ENCODE measurements at places on chromosomes 11 and 22. TPM values are rescaled to one million over a fixed set of nuclear protein-coding genes. Genes with fewer than 3 reads are reported as not detected.

DNA sequence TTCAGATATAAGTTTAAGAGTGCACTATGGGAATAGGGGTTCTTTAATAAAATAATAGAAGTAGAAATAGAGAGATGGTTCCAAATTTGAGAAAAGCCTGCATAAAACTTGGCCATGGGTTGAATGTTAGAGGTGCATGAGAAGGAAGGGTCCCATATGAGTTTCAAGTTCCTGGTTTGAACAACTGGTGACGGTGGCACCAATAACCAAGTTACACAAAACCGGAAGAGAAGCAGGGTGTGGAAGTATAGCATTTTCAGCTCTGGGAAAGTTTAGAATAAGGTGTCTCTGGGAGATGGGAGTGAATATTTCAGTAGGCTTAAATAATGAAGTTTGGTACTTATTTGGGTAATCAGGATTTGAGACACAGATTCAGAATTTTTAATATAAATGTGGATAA lies 2.4 kb downstream of the CASP1 start:
- peaks cover 40% of the 10 kb centered on the region for H3K4me1 ChIP-seq
- peaks cover 2% of the 10 kb centered on the region for H3K27me3 ChIP-seq
- H3K4me3 ChIP-seq = no peak overlapping the region
- peaks cover 8% of the 10 kb centered on the region for H3K36me3 ChIP-seq

Gene SAA4
- not detected for total RNA-seq

DNA sequence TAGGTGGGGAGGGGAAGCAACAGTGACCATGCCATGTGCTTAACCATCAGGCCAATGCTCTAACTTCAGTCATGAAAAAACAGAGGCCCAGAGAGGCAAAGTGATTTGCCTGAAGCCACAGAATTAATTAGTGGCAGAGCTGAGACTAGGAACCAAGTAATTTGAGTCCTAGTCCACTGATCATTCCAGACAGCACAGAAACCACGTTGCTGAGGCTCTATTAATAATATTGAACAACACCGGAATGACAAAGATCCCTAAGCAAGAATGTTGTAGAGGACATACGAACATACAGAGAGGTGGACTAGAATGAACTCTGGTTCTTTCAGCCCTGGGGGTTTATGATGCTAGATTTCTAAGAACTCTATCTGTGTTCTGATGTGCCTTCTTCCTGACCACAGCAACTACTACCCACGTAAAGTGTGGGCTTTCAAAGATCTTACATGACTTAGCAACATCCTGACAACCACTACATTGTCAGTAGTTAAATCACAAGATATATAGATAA lies 92.3 kb downstream of the GAB2 start:
- peaks cover 5% of the 10 kb centered on the region for H3K27me3 ChIP-seq
- H3K27ac ChIP-seq = no peak overlapping the region
- no peaks in the 10 kb centered on the region for H3K36me3 ChIP-seq

GRCh38 chr22:50687829-50688228 lies 15.2 kb downstream of the SHANK3 start:
- H3K4me1 ChIP-seq = no peaks in the 10 kb centered on the region
- no peaks in the 10 kb centered on the region for H3K36me3 ChIP-seq
- no peak overlapping the region for H3K27ac ChIP-seq
- no peak overlapping the region for H3K4me3 ChIP-seq

DNA sequence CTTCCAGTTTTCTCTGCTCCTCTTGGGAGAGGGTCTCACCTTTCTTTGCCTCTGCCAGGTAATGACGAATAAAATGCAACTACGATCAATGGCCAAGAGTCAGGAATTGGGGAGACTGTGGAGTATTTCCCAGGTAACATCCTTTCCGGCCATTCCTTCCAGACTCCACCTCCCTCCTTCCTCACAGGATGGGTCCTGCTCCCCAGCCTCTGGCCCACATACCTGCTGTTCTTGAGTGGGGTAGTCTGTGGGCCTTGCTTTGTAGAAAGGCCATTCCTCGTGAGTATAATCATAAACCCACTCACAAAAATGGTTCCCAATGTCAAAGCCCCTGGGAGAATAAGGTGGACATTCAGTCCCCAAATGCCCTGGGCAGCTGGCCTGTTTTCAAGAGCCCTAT lies 1.5 kb upstream of the CPT1B start:
- peaks cover 11% of the 10 kb centered on the region for H3K27me3 ChIP-seq
- peaks cover 14% of the 10 kb centered on the region for H3K4me1 ChIP-seq
- DNase-seq = no peak
- no peak overlapping the region for H3K4me3 ChIP-seq

Gene CNTN5
- not detected for total RNA-seq

GRCh38 chr22:19118329-19118880 lies 3.8 kb downstream of the DGCR2 start:
- no peaks in the 10 kb centered on the region for H3K27me3 ChIP-seq
- no peak overlapping the region for H3K27ac ChIP-seq
- no peak overlapping the region for H3K4me3 ChIP-seq
- H3K36me3 ChIP-seq = no peaks in the 10 kb centered on the region
- peaks cover 41% of the 10 kb centered on the region for H3K4me1 ChIP-seq

DNA sequence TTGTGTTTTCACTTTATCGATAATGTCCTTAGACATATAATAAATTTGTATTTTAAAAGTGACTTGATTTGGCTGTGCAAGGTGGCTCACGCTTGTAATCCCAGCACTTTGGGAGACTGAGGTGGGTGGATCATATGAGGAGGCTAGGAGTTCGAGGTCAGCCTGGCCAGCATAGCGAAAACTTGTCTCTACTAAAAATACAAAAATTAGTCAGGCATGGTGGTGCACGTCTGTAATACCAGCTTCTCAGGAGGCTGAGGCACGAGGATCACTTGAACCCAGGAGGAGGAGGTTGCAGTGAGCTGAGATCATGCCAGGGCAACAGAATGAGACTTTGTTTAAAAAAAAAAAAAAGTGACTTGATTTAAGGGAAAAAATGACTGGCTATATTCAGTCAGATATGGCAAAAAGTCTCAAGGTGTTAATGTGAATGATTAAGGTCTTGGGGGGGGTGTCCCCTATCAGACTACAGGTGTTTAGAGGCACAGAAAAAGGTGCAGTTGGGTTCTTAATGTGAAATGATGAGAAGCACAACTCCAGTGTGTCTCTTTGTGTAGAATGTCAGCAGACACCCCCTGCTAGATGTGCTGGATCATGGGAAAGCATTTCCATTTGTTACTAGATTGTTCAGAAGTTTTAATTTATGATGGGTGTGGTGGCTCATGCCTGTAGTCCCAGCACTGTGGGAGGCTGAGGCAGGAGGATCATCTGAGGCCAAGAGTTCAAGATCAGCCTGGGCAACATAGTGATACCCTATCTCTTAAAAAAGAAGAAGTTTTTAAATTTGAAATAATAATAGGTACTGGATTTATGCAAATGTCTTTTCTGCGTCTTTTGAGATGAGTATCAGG lies 17.0 kb downstream of the NEAT1 start:
- H3K4me1 ChIP-seq = peaks cover 87% of the 10 kb centered on the region
- H3K36me3 ChIP-seq = peaks cover 80% of the 10 kb centered on the region
- H3K27me3 ChIP-seq = peaks cover 98% of the 10 kb centered on the region
- H3K27ac ChIP-seq = peak overlapping the region; percentile 84

Gene TPST2
- total RNA-seq = 73.8 TPM

DNA sequence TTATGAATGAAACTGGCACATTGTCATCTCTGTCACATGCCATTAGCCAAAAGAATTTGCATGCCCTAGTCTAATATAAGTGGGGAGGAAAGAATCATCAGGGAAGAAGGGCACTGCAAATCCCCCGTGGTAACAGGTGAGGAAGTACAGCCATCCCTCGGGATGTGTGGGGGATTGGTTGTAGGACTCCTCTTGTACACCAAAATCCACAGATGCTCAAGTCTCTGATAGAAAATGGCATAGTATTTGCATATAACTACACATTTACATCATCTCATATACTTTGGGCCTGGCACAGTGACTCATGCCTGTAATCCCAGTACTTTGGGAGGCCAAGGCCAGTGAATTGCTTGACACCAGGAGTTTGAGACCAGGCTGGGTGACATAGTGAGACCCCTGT lies 109.7 kb downstream of the HIPK3 start:
- H3K27ac ChIP-seq = no peak overlapping the region
- no peaks in the 10 kb centered on the region for H3K27me3 ChIP-seq
- H3K4me1 ChIP-seq = peaks cover 63% of the 10 kb centered on the region

DNA sequence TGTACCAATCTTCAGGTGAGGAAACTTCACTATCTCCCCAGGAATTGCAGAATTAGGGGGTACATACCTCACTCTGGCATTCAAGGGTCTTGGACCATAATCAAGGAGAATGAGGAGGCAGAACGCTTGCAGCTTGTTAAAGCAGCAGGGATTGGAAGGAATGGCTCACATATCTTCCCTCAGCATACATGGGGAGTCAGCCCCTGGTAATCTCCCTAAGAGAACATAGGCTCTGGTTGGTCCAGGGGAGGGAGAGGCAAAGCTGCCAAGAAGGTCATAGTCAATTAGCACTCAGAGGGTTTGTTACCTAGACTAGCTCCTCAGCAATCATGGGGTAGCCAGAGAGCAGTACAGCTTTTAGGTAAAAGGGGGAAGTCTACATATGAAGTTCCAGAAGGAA lies 256.8 kb downstream of the INSC start:
- H3K36me3 ChIP-seq = no peaks in the 10 kb centered on the region
- no peak overlapping the region for H3K27ac ChIP-seq
- H3K4me1 ChIP-seq = no peaks in the 10 kb centered on the region
- H3K27me3 ChIP-seq = no peaks in the 10 kb centered on the region
- DNase-seq = no peak
- H3K4me3 ChIP-seq = no peak overlapping the region

DNA sequence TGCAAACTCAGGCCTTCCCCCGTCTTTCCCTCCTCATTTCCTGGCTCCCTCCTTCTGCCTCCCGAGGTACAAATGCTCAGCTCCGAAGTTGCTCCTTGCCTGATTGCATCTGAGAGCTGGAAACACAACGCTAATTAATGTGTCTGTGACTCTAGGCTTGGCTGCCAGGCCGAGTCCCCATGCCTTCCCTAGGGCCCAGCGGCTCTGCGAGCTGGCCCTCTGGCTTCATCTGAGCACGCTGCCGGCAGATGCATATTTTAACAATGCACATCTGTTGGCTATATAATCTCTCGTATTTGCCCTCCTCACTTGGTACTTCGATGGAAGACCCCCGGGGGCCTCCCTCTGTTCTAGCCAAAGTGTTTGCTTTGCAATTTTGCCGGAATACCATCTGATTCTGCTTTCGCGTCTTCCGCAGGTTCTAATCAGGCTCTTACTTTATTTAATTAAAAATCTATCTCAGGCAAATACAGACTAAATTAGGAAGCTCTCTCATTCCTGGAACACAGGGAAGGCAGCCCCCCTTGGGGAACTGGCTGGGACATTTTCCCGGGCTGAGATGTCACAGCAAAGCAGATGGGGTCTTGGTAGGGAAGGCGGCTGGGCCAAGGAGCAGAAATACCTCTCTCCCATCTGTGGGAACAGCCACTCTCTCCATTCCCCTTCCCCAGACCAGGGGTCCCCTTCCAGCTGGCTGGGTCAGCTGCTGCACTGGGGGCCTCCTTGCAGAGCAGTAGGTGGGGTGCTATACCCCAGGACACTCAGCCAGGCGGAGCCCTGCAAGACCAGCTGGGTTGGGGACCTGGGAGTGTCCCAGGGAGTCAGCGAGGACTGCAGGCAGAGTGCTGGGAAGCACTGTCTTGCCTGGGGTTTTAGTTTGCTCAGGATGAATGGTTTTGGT lies 162.8 kb downstream of the ST3GAL4 start:
- no peak overlapping the region for H3K4me3 ChIP-seq
- DNase-seq = no peak
- peaks cover 24% of the 10 kb centered on the region for H3K36me3 ChIP-seq
- no peak overlapping the region for H3K27ac ChIP-seq

DNA sequence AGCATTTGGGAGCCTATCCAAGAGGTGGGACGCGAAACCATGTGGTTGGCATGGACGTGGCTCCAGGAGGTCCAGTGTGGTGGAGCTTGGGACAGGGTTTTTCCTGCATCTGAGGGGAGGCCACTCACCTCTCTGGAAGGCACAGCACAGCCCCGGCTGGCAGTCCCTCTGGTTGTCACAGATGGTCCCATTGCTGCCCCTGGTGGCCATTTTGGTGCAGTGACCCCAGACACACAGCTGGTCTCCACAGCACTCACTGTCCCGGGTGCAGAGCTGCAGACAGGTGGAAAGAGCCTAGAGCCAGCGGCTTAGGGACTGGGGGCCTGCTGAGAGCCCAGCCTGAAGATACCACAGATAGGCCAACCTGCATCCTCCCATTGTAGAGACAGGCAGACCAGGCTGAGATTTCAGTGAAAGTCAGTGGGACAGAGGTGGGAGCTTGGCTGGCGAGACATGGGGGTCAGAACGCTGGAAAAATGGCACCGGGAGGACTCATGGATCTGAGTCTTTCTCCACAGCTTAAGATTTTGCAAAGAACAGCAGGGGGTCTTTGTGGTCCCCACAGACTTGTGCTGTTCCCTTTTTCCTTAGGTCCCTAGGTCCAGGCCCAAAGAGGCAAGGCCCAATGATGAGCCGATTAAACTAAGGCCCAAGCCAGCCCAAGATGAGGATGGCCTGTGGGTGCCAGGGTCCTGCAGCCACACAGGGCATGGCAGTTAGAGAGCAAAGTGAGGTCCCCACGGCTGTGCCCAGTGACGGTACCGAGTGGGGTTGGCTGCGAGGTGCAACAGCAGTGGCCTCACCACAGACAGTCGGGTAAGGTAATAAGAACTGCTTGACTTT lies 41.4 kb downstream of the DKK3 start:
- H3K27me3 ChIP-seq = peaks cover 18% of the 10 kb centered on the region
- no peak overlapping the region for H3K4me3 ChIP-seq
- H3K27ac ChIP-seq = peak overlapping the region; percentile 56
- peak; percentile 52 for DNase-seq

GRCh38 chr11:1402355-1403077 lies 12.8 kb downstream of the BRSK2 start:
- no peak overlapping the region for H3K27ac ChIP-seq
- H3K36me3 ChIP-seq = no peaks in the 10 kb centered on the region
- no peak for DNase-seq
- no peaks in the 10 kb centered on the region for H3K4me1 ChIP-seq
- no peak overlapping the region for H3K4me3 ChIP-seq

- H3K27ac ChIP-seq = no peak overlapping the region
- no peak for DNase-seq
- H3K36me3 ChIP-seq = peaks cover 26% of the 10 kb centered on the region
Observed at GRCh38 chr11:113827477-113827876, 47.9 kb downstream of the CLDN25 start.

DNA sequence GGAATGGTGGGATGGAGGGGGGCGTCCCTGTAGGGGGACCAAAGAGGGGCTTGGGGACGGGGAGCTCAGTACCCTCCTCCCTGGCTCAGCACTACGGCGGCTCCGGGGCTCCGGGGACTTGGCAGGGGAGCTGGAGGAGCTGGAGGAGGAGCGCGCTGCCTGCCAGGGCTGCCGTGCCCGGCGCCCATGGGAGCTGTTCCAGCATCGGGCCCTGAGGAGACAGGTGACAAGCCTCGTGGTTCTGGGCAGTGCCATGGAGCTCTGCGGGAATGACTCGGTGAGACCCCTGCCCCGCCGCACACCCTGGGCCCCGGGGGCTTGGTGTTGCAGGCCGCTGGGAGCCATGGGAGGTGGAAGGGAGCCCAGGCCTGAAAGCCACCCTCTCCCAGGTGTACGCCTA lies 11.8 kb upstream of the MIF start:
- H3K4me3 ChIP-seq = no peak overlapping the region
- no peak for DNase-seq
- no peak overlapping the region for H3K27ac ChIP-seq
- H3K36me3 ChIP-seq = peaks cover 12% of the 10 kb centered on the region
- H3K27me3 ChIP-seq = no peaks in the 10 kb centered on the region

- no peaks in the 10 kb centered on the region for H3K36me3 ChIP-seq
- no peak overlapping the region for H3K4me3 ChIP-seq
- H3K27me3 ChIP-seq = no peaks in the 10 kb centered on the region
- H3K27ac ChIP-seq = no peak overlapping the region
- DNase-seq = no peak
- peaks cover 28% of the 10 kb centered on the region for H3K4me1 ChIP-seq
Observed at GRCh38 chr11:1511937-1512496, 25.4 kb upstream of the MOB2 start.

Gene RPUSD4
- total RNA-seq = 18.7 TPM

Gene CCDC116
- total RNA-seq = 0.20 TPM

All from HFFc6 (cell line).